Activated naive CD4-positive, alpha-beta T cell treated with anti-CD3 and anti-CD28 coated beads for 36 hours (primary cell): ENCODE measurements at places on chromosomes 5 and 9. TPM values are rescaled to one million over a fixed set of nuclear protein-coding genes. Genes with fewer than 3 reads are reported as not detected.

- no peak for DNase-seq
Measured at GRCh38 chr9:38350529-38350928, 42.0 kb upstream of the ALDH1B1 start.

DNA sequence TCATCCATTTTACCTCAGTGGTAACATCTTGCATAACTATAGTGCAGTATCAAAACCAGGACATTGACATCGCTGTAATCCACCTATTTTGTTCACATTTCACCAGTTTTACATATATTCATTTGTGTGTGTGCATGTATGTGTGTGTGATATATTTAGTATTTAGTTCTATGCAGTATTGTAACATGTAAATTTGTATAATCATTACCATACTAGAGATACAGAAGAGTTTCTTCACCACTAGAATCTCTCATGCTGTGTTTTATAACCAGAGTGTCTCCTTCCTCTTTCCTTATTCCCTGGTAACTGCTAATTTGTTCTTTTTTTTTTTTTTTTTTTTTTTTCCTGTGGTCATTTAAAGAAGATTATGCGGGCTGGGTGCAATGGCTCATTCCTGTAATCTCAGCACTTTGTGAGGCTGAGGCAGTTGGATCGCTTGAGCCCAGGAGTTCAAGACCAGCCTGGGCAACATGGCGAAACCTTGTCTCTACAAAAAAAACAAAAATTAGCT, 11.0 kb downstream of the RASA1 start:
- DNase-seq, result no peak

- DNase-seq, result no peak
Measured at GRCh38 chr5:103393101-103393754, 134.7 kb downstream of the MACIR start.

- DNase-seq, result no peak
Measured at GRCh38 chr5:156647034-156647451, 203.1 kb upstream of the PPP1R2B start.

- no peak for DNase-seq
Measured at GRCh38 chr9:83441390-83441789, 96.8 kb downstream of the FRMD3 start.

DNA sequence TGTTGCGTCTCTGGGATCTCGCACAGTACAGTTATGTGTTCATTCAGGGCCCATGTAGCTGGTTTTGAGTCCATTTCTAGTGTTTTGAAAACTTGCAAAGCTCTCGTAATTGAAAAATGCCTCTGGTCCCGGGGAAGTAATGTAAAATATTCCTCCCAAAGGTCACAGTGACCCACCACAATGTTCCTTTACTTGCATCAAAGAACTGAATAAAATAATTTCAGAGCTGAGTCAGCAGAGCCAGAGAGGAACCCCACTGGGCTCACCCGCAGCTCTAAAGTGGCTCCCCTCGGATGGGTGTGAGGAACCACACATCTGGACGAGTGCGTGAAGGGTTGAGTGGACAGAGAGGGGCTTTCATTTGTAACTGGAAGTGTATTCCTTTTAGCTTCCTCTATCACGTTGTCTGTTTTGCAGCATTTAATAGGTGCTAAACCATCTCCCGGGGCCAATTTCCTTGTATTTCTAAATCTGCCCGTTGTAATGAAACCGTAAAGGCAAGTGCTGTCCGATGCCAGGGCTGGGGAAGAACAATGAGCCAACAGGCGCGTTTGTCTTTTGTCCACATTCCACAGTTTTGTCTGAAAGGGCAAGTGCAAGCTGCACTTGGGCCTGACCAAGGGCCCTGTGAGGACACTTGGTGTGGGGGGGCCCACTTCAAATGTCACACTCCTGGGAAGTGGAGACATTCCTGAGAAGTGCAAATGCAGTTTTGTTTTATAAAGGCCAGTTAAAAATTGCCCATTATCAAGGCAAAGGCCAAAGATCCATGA, 29.9 kb downstream of the COL5A1 start:
- no peak for DNase-seq

- no peak for DNase-seq
Measured at GRCh38 chr9:117224695-117225094, 190.2 kb downstream of the ASTN2 start.

- DNase-seq, result no peak
Measured at GRCh38 chr9:28255174-28255573, 681.9 kb upstream of the C9orf72 start.

DNA sequence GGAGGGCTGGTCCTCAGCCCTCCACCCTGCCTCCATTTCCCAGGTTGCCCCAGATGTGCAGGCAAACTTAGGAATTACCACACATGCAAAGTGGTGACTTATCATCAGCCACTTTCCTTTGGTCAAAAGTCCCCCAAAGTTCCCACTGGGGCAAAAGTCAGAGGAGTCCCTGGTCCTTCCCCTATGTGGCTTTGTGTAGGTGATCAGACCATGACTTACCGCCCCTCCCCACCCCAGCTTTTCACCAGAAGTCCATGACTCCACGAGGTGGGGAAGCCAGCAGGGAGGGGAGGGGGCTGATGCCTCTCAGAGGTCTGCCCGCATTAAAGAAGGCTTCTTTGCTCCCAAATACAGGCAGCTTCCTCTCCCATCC, 5.8 kb downstream of the TRAF1 start:
- peak; percentile 61 for DNase-seq

- DNase-seq, result no peak
Measured at GRCh38 chr9:83219154-83219923, 156.4 kb upstream of the RASEF start.

GRCh38 chr9:136907011-136907914, 20.9 kb downstream of the TRAF2 start:
- no peak for DNase-seq

The WDR38 gene
- not detected for total RNA-seq

The PGM5 gene
- not detected for total RNA-seq

The PRDM9 gene
- total RNA-seq, result not detected
